ENCODE measurements at places on chromosomes 6 and 20. TPM values are rescaled to one million over a fixed set of nuclear protein-coding genes. Genes with fewer than 3 reads are reported as not detected.

- no peak for DNase-seq
Measured at GRCh38 chr6:51960419-51960818, 127.0 kb downstream of the PKHD1 start.

DNA sequence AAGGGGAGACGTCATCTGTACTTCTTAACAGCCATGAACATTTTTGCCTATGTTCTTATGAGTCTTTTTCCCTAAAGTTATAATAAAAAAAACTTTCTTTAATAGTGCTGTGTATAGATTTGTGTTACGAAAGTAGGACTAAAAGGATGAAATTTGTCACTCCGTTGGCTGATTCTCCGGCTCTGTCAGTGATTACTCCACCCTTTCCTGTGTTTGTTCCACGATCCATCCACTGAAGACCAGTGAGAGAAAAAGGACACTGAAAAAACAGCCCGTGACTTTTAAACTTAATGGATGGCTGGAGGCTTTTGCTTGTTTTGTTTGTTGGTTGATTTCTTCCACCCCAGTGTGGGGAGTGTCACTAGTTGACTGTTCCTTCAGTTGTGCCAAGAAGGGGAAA lies 232.0 kb upstream of the NOX3 start:
- no peak for DNase-seq

- no peak for DNase-seq
Measured at GRCh38 chr20:51440589-51440988, 101.9 kb downstream of the NFATC2 start.

GRCh38 chr20:6663751-6664388 lies 103.6 kb upstream of the BMP2 start:
- DNase-seq, result no peak

- DNase-seq, result no peak
Measured at GRCh38 chr6:53727748-53728147, 62.2 kb upstream of the KLHL31 start.

- peak; percentile 38 for DNase-seq
Measured at GRCh38 chr6:33632558-33633039, 11.5 kb downstream of the ITPR3 start.

The GTSF1L gene
- 2.0 TPM for polyA plus RNA-seq

All from CD4-positive, CD25-positive, alpha-beta regulatory T cell (primary cell).